NCI-H82 (cell line): ENCODE measurements at places on chromosomes 3 and 15.

DNA sequence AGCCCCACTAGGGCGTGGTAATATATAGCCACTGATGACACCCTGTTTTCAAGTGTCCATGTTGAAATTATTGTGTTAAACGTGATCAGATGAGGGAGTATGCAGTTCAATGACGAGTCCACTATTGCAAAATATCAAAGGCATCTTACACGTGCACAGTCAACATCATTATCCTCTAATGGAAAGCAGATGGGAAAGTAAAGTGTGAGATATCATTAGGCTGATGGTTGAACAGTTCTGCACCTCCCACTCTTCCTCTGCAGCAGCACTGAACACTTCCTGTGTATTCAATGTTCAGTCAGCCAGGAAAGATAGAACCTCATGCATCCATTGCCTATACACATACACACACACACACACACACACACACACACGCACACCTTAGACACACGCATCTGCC lies 431.8 kb upstream of the CCDC54 start:
- DNase-seq, result no peak

DNA sequence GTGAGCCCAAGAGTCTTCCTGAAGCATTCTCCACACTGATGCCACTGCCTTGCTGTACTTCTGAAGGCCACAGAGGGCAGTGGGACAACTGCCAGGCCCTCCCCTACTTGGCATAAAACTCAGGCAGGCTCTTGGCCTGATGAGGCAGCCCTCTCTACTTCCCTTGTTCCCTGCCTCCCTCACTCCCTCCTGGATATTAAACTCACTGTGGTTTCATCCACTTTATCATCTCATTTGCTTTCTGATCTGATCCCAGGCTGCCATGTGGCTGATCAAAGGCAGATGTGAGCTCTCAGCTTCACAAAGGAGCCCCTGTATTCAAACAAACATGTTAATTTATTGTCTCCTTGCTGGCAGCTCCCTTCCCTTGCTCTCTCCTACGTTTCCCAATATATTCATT lies 533.5 kb downstream of the IGSF11 start:
- peak; percentile 69 for DNase-seq

- peak; percentile 67 for DNase-seq
Observed at GRCh38 chr3:42539871-42540714, 37.6 kb downstream of the VIPR1 start.

GRCh38 chr3:195238081-195238571 lies 32.8 kb downstream of the XXYLT1 start:
- DNase-seq, result no peak

DNA sequence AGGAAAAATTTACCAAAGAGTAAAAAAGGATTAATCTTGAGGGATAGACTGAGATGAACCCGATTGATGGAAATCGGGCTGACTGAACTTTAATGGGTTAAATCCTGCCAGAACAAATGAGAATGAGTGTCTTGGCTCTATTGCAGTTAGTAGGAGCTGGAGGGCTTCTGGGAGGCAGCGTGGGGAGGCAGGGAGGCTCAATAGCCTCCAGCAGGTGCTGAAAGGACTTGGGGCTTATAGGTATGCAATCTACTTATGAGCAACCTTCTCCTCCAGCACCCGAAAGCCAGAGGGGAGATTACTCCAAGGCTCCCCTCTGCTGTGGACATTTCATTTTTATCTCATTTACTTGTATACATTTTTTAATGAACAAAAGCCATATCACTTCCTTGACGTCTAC lies 1.0 kb upstream of the CRYBG3 start:
- peak; percentile 47 for DNase-seq

GRCh38 chr3:98811048-98811447 lies 47.9 kb downstream of the ST3GAL6 start:
- no peak for DNase-seq

- peak; percentile 95 for DNase-seq
Observed at GRCh38 chr15:51681303-51681963, at the start of gene SCG3. Gene SCG3, plus strand, starts transcription at chr15:51681503. Its CDS starts 253 bp downstream, at chr15:51681756.

DNA sequence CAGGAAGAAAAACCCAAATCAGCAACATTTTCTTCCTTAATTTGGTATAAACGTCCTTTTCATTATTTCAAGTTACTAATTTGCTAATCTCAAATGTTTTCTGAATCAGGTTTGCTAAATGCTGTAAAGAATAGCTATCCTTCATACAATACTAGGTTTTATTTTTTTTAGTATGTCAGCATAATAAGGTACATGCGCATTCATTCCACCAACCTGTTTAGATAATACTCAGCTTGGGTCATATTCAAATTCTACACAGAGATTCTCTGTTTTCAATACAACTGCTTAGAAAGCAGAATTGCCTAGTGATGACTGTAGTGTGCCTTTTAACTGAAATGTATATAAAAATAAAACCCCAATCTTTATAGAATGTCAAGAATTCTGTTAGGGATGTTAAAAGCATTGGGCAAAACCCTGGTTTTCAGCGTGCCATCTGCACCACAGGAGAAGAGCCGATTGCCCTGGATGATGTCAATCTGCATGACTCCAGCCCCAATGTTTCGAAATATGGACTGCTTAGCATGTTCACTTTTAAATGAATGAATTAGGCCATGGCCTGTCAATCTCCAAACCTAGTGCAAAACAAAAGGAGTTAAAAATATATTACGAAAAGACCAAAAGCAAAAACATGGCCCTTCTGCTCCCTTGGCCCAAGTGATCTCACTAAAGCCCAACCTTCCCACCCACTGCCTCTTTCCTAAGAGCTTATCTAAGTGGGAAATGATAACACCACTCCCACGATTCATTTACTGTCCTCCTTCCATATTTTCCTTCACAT lies 107.4 kb downstream of the GLDN start:
- no peak for DNase-seq

DNA sequence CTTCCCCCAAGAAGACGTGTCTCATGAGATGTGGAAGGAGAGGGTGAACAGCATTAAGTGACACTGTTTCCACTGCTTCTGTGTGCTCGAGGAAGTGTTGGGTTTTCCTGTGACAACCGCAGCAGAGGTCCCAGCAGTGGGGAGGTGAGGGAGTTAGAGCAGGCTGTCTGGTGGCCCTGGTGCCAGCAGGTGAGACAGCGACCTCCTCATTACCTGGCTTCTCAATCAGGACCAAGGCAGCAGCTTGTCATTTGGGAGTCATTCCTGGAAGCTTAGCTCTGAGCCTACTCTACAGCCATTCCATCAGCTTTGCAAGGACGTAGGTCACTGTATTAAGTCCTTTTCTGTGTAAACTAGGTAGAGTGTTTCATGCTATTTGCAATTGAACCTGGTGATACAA lies 63.3 kb upstream of the RGMA start:
- DNase-seq, result no peak

DNA sequence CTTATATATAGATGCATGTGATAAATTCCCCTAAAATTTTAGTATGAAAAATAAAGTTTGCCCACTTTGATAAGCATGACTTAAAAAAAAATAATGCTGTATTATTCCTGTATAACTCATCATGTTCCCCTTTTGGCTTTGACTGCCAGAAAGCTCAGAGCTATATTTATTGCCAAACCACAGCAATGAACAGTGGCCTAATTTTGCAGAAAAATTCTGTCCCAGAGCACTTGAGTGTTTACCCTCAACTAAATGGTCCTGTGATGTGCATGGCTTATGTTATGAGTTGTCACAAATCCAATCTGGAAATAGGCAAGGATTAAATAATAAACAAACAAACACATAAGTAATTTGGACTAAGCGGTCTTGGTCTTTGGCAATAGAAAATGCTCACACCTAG lies 276.7 kb downstream of the SLC9A9 start:
- DNase-seq, result no peak

GRCh38 chr3:49812916-49813496 lies 747 bp downstream of the UBA7 start:
- DNase-seq, result no peak

- DNase-seq, result no peak
Observed at GRCh38 chr3:196976941-196977340, 8.3 kb upstream of the PIGZ start.

DNA sequence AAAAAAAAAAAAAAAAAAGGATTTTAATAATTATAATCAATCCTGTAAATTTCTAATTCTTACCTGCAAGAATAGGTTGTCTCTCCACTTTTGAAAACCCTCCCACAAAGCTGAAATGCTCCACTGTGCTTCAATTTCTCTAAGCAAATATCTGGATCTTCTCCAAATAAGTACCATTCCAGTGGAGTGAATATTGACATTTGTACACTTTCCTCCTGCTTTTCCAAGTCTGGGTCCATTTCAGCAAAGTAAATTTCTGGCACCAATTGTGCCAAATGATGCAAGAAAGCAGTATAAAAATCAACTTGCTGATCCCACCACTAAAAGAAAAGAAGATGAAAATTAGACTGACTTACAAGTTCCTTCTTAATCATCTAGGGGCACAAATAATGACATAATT lies 19.9 kb downstream of the UBR1 start:
- DNase-seq, result no peak

DNA sequence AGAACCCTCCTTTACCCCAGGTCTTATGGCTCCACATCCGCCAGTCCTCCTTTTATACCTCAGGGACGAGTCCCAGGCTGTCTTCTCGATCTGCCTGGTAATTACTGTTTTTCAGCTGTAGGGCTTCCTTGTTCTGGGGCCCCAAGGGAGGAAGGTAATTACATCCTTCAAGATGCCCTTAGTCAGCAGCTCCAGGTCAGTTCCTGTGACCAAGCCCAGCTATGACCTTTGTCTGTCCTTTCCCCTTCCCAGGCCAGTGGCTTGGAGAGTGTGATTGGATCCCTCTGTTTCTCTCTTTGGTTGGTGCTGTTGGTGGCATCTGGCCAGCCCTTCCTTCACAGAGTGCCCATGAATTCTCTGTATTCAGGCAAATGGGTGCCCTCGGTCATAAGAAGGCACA lies 92.6 kb downstream of the AAGAB start:
- no peak for DNase-seq

DNA sequence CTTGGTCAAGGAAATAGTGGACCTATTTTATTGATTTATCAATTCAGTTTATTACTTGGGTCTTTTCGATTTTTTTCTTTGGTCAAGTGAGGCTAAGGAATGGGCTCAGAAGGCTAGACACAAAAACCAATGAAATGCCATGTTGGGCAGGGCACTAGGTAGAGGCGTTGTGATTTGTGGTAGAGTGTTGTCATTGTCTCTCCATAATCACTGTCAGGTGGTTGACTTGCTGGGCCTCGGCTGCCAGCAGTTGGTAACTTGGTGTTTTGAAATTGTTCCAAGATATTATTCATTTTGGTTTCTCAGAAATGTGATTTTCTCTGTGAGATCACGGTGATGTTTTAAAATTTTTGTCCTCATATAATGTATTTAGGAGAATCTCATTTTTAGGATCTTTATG lies 173.6 kb downstream of the KLHL25 start:
- no peak for DNase-seq

GRCh38 chr15:83435202-83435601 lies 11.9 kb upstream of the SH3GL3 start:
- no peak for DNase-seq

- no peak for DNase-seq
Observed at GRCh38 chr3:184524981-184525336, 36.6 kb upstream of the EPHB3 start.

DNA sequence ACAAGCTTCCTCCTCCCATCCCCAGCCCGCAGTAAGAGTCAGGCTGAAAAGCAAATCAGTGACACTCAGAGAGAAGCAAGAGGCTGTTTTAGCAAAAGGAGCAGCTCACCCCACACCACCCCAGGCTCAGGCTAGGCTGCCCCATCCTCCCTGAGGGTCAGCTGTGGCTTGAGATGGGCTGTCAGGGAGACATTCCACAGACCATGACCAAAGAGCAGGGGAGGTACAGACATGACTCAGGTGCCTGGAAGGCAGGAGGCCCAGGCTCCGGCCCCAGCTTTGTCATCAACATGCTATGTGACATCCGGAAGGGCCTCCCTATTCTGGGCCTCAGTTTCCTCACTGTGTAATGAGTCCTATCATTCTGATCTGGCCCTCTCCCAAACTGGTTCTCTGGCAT lies 24.7 kb downstream of the HCN4 start:
- DNase-seq, result no peak

GRCh38 chr15:48693484-48693883 lies 48.0 kb upstream of the FBN1 start:
- no peak for DNase-seq

DNA sequence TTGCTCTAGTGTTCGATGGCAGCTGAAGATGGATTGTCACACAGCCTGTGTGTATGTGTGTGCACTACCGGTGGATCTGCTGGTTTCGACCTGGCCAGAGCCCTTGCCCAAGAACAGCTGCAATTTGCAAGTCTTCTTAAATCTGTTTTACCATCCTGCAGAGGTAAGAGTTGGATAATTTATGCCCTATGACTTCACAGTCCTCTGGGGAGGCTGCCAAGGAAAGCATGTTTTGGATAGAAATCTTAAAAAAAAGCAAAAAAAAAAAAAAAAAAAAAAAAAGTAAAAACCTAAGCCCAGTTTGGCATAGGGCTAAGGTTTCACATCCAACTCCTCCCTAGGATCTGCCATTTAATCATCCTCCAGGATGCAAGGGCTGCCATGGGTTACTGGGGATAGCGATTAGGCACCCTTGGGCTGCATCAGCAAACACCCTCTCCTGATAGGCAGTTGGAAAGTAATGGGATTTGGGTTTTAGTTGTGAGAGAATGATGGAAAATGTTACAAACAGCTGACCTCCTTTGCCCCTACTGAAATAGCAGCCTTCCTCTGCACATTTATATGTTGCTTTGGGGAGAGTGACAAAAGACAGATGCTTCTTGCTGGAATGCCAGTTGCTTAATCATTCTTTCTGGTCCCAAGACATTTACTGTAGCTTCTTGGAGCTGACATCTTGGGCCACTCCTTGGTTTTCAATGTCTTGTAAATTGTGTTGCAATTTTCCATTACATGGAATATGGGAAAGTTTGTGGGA lies 35.4 kb downstream of the CD200R1L start:
- DNase-seq, result peak; percentile 5
